ENCODE measurements at places on chromosomes 16 and 17.

- DNase-seq, result no peak
These were observed 424 bp downstream of the C17orf100 start for GRCh38 chr17:6651919-6652452.

DNA sequence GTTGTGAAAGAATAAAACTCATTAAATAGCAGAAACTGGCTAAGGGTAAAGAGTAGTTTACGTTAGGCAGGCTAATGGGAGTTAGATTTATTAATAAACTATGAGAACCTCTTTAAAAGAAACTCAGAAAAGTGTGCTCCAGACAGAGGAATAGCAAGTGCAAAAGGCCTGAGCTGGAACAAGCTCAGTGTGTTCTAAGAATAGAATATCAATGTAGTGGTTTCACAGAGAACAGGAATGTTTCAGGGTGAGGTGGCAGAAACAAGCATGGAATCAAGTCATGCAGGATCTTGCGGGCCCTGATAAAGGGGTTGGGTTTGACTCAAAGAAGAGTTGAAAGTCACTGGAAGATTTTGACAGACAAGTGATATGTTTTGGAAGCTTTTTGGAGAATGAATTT lies 164.0 kb upstream of the HS3ST3A1 start:
- no peak for DNase-seq

- no peak for DNase-seq
These were observed 6.7 kb downstream of the TRPV1 start for GRCh38 chr17:3602499-3602898.

DNA sequence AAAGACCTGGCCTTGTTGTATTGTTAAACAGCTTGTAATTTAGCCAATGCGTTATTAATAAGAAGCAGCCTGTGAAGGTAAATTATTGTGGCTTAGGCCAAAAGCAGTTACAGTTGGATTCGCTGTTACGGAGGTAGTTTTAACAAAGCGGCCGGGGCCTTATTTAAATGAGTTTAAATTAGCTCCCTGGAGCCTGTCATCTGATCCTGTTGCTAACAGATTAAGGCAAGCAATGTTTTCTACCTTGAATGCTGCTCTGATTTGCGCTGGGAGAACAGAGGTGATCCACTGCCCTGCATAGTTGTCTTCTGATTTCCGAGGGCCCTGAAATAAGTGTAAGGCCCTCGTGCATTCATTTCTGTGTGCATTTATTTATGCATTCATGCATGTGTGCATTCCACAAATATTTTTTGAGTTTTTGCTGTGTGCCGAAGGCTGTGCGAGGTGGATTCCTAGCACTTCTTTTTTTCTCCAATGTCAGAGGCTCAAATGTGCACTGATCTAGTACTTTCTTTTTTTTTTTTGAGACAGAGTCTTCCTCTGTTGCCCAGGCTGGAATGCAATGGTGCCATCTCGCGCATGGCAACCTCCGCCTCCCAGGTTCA lies 10.9 kb downstream of the SEC14L5 start:
- DNase-seq, result no peak

DNA sequence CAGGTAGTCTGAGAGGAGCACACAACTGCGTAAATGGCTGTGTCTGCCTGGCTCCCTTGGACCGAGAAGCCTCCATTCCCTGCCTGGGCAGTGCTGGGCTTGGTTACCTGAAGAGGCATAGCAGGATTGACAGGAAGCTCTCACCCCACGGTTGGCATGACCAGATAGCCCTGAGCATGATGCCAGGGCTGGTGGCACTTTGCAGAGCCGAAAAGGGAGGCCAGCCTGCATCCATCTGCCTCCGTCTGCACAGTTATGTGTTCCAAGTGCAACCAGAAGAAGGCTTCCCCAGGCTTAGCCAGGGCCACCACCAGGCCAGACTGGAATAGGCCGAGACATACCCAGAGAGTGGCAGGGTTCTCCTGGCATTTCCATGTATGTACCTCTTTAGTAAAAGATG lies 36.6 kb downstream of the GNAO1 start:
- DNase-seq, result no peak

- no peak for DNase-seq
These were observed 678 bp downstream of the EXOC7 start for GRCh38 chr17:76102944-76103273.

DNA sequence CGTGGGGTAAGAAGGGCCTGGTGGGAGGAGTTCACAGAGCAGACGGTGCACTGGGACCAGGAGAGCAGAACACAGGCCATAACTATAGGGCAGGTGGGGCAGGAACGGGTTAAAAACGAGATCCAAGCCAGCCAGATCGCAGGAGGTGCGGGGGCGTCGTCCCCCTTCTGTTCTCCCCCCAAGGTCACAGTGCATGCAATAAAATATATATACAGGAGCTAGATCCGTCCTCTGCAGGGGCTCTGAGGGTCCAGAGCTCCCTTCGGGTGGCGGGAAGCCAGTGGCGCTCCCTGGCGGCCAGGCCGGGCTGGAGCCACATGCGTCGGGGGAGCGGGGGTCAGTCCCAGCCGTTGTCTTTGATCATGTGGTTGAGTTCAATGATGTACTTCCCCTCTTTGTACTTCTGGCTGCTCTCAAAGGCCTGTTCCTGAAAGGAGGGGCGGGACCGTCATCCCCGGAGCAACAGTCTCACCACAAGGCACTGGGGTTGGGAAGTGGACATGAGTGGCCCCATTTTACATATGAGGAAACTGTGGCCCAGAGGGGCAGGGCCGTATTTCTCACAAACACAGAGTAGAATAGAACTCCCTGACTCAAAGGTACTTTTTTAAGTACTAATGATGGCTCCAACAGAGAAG lies 768 bp upstream of the TBX6 start:
- peak; percentile 27 for DNase-seq

GRCh38 chr16:29646947-29647346 lies 16.1 kb upstream of the SPN start:
- no peak for DNase-seq

DNA sequence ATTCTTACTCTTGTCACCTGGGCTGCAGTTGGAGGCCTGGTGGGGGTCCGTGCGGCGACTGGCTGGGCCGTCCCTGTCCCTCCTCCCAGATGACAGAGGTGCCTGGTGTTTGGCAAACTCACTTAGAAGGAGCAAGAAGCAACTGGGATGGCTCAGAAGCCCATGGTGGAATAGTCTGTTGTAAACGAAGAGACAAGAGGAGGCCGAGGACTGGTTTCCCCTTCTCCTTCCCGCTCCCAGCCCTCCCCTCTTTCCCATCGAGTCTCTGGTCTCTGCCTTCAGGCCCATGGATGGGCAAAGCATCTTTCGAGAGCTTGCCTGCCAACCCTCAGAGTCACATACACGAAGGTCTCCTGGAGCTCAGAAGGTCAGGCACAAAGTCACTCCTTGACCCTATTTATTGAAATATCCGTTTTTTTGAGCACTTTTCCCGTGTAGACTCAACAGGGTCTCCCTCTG lies 364.4 kb downstream of the SEC14L1 start:
- DNase-seq, result no peak
